ENCODE measurements at places on chromosomes 5 and 9.

- no peak for DNase-seq
Observed at GRCh38 chr5:111744455-111744854, 12.5 kb downstream of the NREP start.

DNA sequence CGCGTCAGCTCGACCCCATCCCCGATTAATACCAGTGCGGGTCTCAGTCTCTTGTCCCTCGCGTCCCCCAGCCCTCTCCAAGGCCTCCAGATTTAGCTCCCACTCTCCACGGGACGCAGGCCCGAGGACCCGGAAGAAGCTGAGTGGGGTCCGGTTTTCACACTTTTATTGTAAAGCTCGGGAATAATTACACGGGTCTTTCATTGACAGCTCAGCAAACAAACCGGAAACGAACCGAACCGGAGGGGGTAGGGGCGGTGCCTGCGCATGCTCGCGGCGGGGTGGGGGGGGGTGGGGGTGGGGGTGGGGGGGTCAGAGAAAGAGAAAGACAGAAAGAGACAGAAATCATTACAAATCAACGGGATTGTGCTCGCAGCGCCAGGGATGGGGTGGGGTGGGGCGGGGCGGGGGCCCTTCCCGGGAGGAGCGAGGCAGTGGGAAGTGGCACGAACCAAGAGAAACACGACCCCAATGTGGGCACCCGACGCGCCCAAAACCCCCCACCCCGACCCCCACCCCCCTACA, 27.9 kb downstream of the PCDH1 start:
- peak; percentile 38 for DNase-seq

GRCh38 chr9:123860603-123861002, 69.3 kb downstream of the DENND1A start:
- no peak for DNase-seq

DNA sequence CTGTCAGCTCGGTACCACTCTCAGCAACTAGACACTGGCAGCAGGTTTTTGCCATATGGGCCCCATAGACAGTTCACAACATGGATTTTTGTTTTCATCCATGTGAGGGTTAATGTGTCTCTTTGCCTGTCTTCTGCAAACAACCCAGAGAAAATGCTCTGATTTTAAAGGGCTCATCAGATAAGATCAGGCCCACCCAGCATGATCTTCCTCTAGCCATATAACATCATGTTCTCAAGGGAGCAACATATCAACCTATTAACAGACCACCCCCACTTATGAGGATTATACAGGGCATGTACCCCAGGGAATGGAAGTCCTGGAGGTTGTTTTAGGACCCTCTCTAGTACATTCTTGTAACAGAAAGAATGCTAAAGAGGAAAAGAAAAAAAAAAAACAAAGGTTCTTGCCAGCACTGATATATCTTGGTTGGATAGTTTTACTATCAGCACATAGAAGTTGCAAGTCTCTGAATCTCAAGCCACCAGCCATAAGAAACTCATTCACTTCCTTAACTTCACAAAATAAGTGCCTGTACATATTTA, 1015.1 kb downstream of the TLE4 start:
- no peak for DNase-seq

- no peak for DNase-seq
Observed at GRCh38 chr9:73007966-73008672, 55.3 kb upstream of the ALDH1A1 start.

DNA sequence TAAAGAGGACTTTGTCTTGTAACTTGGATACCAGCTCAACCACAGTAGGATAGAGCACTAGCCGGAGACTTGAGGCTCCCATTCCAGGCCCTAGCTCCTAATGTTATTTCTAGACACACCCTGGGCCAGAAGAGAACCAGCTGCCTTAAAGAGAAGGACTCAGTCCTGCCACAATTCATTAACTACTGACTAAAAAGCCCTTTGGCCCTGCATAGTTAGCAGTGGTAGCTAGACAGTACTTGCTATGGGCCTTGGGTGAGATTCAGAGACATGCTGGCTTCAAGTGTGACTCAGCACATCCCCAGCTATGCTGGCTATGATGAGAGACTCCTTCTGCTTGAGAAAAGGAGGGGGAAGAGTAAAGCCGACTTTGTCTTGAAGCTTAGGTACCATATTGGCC, 47.3 kb downstream of the TMEM167A start:
- no peak for DNase-seq

DNA sequence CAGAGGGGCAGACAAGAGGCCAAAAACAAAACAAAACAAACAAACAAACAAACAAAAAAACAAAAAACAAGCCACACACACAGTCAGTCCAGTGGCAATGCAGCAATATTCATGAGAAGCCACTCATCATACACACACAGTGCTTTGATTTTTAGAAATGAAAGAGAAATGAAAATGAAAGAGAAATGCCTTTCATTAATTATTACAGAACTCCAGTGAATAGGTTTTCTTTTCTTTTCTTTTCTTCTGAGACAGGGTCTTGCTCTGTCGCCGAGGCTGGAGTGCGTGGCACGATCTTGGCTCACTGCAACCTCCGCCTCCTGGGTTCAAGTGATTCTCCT, 36.9 kb downstream of the SPRY4 start:
- DNase-seq: no peak

GRCh38 chr5:140351609-140352334, 5.4 kb upstream of the HBEGF start:
- DNase-seq: no peak

GRCh38 chr9:105405514-105406131, 42.2 kb upstream of the FSD1L start:
- DNase-seq: no peak

DNA sequence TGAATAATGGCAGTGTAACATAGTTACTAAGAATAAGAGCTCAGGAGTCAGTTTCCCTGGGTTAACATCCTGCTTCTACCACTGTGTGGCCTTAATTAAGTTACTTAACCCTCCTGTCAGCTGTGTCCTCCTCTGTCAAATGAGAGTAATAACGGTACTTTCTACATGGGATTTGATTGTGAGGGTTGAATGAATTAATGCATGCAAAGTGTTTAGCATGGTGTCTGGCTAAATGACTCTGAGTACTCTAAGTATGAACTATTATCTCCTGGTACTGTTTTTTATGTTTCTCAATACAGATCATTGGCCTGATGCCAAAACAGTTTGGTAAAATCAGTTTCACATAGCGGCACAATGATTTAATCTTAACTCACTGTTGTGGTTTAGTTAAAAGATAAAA, 19.6 kb downstream of the ZNF131 start:
- DNase-seq: no peak

GRCh38 chr9:114674076-114674797, 7.8 kb downstream of the TEX48 start:
- DNase-seq: no peak

DNA sequence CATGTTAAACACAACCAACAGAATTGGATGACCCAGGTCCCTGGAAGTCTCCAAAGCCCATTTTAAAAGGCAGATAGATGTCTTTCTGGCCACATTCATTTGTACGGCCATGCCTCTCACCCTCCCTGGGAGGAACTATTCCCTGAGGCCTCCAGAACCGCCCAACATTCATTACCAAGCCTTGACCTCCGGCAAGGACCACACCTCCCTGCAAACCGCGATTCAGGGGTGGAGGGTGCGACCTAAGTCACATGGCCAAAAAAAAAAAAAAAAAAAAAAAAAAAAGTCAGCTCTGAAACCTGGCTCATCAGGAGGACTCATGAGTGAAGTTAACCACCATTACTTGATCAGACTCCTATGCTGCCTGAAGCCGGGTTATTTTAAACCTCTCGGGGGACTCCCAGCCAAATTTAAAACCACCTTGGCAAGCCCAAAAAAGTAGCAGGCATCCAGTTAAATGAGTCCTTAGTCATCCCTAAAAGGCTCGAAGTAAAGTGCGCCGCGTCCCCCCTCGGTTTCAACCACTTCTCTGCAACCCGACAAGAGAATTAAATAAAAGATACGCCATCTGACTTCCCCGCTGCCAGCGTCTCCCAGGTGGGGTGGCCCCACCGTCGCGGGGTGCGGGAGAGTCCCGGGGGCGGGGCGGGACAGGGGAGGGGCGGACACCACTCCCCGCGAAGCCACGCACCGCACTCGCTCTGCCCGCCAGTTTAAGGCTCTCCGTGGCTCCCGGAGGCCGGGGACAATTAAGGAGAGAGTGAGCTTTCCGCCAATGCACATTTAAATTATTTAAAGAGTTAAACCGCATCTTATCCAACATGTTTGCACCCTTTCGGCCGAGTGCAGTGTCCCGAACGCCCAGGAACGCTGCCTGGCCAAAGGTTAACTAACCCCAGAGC, 2.3 kb downstream of the KLF9 start:
- DNase-seq: peak; percentile 42

DNA sequence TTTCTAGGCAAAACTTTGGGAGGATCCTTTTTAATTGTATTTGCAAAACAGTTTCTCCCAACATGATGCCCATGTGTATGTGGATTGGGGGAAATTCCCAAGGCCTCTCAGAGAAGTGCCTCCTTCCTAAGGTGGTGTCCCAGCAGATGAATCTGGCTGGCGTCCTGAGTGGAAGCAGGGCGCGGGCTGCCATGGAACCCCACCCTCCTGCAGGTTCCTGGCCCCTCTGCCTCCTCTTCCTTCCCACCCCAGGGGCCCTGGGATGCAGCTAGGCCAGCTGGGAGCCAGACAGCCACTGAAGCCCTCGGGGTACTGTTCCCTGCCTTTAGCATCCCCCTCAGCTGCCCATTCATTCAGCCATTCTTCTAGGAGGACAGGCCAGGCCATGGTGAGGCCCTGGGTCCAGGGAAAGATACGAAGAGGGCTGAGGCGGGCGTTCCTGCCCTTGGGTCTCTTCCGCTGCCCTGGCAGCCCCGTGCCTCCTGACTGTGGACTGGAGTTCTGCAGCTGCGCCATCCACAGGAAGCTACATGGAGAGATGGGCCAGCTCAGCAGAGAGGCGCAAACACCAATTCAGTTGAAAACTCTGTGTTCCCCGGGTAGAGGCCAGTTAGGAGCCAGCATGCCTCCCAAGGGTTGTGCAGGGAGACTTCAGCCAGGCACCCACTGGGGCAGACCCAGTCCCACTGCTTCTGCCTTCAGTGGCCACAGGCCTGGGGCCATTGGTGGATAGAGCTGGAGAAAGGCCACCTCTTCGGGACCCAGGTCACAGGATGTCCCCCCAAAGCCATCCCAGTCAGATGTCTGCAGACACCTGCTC, 36.5 kb downstream of the ADAMTS2 start:
- no peak for DNase-seq

GRCh38 chr9:7592321-7593316, 207.0 kb downstream of the DMAC1 start:
- DNase-seq: no peak

DNA sequence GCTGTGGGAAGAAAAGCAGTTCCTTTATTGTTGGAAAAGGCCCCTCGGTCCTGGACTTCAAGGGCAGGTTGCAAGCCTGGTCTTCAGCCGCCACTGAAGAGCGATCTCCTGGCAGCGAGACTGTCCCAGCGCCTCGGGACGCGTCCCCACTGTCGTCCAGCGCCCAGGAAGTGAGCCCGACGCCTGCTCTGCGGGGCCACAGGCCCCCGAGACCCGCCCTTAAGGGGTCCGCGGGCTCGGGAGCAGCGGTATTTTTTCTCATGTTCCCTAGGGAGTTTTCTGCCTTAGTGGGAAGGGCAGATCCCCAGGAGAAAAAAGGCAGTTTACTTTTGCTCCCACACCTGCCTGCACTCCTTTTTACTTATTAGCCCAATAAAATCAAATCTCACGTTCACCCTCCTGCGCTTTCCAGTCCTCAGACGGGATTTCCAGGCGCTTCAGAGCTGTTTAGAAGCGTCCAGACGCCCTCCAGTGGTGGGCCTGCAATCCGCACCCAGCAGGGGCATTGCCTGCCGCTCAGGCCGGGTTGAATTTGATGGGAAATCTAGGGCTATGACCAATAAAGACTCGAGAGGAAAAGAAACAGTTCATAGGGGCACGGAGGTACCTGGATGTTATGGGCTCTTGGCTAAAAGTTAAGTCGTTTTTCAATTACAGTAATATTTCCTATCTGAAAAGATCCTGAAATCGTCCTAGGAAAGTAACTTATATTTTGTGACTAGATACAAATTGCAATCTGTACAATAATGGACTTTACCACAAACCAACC, 2.8 kb upstream of the EFNA5 start:
- peak; percentile 46 for DNase-seq

- DNase-seq: no peak
Observed at GRCh38 chr5:94240993-94241651, 377.3 kb downstream of the KIAA0825 start.

DNA sequence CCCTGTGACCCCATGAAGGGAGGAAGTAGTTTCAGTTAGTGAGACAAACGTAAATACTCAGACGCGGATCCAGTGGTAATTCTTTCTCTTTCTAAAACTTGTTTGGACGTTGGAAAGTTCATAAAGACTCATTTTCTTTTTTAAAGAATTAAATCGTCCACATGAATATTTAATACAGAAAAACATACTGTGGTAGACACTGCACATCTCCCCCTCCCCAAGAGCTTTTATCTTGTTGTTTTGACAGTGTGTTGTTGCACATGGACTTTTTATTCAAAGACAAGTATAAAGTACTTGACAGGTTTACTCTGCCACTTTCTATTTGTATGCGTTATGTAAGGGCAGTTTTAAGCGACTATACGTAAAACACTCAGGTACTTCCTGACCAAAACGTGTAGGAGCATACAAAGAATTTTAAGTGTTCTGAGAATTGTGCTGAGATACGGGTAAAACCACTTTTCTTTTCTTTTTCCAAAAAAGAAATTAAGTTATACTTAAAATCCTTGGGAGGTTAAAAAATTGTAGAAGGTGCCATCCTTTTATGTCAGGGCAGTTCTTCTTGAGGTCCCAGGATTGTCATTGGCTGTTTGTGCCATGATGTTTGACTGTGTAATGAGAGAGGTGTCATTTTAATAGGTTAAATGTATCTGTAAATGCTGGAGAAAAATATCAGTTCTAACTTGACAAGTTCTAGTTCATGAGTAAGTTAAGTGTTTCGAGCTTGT, 1.3 kb downstream of the NIPBL start:
- DNase-seq: no peak

DNA sequence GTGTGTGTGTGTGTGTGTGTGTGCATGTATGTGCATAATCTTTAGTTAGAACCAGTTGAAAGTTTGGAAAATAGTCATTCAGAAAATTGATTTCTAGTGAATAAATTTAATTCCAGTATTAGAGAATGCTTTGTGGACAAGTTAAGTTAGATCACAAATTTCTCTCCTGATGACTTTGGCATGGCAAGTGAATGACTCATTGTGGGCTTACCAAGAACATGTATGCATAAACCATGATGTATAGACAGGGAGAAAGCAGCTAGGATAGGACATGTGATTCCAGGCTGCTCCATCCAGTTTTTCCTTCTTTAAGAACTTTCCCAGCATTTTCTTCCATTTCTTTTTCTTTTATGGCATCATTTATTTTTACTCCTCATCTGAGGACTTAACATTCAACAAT, 85.7 kb upstream of the SGCD start:
- no peak for DNase-seq

DNA sequence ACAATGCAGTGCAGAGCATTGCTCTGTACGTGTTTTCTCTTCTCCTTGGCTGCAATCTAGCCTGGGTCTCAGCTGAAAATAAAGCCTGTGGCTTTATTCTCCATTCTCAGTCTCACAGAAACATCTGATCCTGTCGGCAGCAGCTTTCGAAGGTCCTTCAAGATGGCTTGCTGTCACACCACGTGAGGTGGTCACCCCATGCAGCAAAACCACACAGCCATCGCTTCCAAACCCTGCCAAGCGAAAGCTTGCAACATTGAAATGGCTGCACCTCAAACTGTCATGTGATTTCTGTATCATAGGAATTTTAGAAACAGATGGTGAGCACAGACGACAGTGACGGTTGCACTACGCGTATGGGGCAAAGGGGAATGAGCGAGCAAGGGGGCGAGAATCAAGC, 98.5 kb upstream of the SMARCA2 start:
- no peak for DNase-seq

- DNase-seq: no peak
Observed at GRCh38 chr9:135524130-135524861, 3.1 kb downstream of the LCN1 start.

Data from activated naive CD4-positive, alpha-beta T cell (primary cell).